EL (cell line): ENCODE measurements at places on chromosomes 2 and 18.

DNA sequence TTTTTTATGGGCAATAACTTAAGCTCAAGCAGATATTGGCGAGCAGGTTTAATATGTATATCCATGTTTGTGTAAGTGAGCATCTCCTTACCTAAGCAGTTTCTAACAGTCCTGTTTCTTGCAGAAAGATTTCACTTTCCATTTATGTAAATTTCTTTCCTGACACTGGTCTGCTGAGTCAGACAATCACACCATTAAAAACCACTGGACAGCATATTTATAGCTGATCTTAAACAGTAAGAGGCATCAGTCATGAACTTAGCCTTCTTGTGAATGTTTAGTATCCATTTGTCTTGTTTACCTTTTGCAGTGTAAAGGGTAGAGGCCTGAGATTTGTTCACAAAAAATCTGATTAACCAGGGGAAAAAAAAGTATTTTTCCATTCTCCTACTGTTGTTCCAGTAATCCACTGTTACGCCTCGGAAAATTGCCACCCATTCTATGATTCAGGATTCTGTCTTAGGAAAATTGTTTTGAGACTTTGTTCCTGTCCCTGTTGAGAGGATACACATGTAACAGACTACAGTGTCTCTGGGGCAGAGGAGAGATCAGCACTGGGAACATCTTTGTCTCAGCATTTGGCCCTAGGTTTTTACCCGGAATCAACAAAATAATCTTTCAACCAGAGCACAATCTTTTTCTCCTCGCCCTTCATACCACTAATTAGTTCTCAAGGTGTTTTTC, 521.0 kb upstream of the NRP2 start:
- no peak for DNase-seq

- DNase-seq: peak; percentile 22
These were observed 102.2 kb downstream of the PDE1A start for GRCh38 chr2:182324665-182325064.

- DNase-seq: no peak
These were observed 45.0 kb upstream of the DARS1 start for GRCh38 chr2:136030406-136030805.

DNA sequence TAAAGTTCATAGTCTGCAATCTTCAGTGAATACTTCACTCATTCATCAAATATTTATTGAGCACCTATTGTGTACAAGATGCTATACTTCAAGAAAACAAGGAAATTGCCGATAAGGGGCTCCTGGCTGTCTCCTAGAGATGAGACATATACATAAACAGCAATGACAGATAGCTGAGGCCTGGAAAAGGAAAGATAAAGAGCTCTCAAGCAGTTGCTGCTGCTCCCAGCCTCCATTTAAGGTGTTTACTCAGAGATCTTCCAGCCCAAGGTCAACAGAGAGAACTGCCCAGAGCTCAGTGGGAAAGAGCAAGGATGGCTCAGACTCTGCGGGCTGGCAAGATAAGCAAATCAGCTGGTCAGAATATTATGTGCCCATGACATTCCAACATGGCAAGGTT, 3.3 kb upstream of the SLC14A2 start:
- DNase-seq: no peak

- DNase-seq: no peak
These were observed 105.0 kb downstream of the SPIRE1 start for GRCh38 chr18:12552879-12553242.

DNA sequence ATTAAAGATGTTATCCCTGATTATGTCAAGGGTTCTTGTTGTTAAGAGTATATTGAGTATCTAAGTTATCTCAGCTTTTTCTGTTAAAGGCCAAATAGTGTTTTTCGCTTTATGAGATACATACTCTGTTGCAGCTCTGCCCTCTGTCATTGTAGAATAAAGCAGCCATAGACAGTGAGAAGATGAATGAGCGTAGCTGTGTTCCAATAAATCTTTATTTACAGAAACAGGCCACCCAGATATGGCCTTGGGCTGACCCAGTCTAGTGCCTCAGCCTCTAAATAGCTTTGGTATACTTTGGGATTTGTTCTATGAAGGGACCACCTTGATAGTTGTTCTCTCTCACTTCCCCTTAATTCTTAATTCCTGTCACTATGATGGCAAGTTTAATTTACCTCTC, 72.8 kb upstream of the EML6 start:
- DNase-seq: no peak

DNA sequence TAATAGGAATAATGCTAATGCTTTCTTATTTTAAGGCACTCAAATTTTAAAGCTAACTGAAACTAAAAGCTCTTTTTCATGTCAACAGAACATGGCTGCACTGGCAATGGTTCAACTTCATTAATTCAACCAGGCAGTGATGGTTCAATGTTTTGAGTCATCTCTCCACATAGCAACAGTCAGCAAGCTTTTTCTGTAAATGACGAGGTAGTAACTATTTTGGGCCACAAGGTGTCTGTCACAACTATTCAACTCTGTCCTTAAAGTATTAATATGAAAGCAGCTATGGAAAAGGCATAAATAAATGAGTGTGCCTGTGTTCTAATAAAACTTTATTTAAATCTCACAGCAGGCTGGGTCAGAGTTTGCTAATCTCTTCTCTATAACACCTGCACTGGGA, 1425.6 kb upstream of the PIK3C3 start:
- DNase-seq: no peak

DNA sequence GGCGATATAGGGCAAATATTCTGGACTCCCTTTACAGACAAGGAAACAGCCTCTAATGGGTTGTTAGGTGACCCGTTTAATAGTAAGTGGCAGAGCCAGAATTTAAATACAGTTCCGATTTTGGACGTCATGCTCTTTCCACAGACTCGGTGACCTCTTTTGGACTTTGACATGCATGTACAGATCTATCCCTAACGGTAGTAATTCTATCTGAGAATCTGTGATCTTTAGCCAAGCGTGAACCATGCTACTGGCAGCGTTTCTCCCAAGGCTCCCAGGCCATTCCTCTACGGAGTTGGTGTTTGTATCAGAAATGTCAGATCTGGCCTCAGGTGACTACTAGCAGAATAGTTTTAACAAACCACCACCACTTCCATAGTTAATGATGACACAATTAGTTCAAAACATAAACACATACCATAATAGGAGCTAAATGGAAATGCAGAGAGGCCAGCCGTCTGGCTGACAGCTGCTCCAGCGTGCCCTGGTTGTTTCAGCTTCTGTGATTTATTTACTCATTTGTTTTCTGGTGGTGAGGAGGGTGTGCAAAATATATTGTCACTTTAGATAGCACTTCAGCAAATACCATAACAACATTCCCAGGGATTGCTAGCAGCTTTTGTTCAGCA, 304.6 kb upstream of the LYPD1 start:
- DNase-seq: peak; percentile 49

GRCh38 chr2:33214436-33214835, 262.0 kb upstream of the RASGRP3 start:
- no peak for DNase-seq
